ENCODE measurements at places on chromosomes 1 and 21.

GRCh38 chr1:154342836-154343472 lies 17.6 kb downstream of the ATP8B2 start:
- DNase-seq = peak; percentile 84

DNA sequence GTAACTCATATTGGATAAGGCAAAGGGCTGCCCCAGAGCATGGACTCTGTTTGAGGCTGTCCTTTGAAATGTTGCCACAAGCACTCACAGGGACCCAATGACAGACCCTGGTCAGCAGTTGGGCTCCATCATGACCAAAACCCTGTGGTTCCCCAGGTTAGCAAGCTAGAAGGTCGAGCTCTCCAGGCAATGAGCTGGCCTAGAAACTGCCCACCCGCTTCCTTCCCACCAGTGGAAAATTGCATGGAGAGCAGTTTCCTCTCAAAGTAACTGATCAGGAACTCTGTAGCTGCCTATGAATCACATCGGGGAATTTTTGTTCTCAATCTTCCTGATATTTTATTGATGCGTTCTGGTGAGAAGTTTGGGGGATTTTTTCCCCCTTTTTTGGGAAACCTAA lies 52.8 kb downstream of the FHAD1 start:
- DNase-seq = no peak

GRCh38 chr1:196193896-196194559 lies 414.2 kb downstream of the KCNT2 start:
- no peak for DNase-seq

DNA sequence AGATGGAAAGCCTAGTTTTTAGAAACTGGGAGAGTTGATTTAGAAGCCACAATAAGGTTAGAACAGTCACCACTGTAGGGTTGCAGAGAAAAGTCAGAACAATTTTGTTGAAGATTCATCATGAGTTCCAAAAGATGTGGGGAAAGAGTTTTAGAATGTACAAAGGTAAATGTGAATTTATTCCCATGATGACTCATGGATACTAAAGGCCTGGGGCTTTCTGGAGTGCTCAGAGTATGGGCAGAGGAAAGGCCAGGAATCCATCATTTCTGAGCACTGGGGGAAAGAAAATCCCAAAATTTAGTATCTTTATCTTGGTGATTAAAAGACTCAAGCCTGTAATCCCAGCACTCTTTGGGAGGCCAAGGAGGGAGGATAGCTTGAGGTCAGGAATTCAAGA lies 17.8 kb downstream of the YBX1 start:
- no peak for DNase-seq

- DNase-seq = no peak
These were observed 20.7 kb downstream of the PPP1R15B start for GRCh38 chr1:204390751-204391466.

GRCh38 chr1:24155011-24155782 lies 12.3 kb upstream of the IL22RA1 start:
- DNase-seq = no peak

- DNase-seq = no peak
These were observed 11.8 kb upstream of the RPL5 start for GRCh38 chr1:92820024-92820423.

- DNase-seq = no peak
These were observed 56.7 kb downstream of the OVGP1 start for GRCh38 chr1:111370871-111371270.

GRCh38 chr1:185377831-185378230 lies 60.8 kb upstream of the IVNS1ABP start:
- DNase-seq = no peak

All from CD4-positive, alpha-beta T cell treated with Interferon alpha-2 for 1 hour (primary cell).